ENCODE measurements at places on chromosomes 16 and 17.

DNA sequence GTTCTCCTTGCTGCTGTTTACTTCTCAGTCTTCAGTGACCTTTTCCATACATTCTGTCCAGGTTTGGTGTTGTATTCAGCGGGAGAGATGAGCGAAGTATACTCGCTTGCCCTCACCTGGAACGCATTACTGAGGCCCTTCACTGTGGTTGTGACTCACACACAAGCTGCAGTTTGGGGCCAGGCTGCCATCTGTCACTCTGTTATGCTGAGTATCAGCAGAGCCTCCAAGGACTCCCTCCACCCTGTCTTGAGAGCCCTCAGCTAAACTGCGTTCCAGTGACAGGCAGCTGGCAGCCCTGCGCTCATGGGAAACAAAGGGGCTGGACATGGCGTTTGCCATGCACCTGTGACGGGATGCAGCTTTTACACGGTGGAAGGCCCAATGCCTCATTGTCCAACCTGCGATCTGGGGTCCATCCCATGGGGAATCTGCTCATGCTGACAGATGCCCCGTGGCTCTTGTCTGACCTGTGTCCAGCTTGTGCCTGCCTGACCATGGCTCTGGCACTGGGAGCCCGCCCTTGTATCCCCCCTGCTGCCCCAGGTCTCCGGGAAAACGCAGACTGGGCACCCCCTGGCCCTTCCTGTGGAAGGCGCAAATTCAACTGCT is 6.5 kb upstream of the ZNF778 start:
- no peak for DNase-seq

GRCh38 chr16:17515421-17516210 is 44.9 kb upstream of the XYLT1 start:
- DNase-seq = no peak

- DNase-seq = no peak
Measured at GRCh38 chr17:66271512-66271911, 30.9 kb upstream of the PRKCA start.

DNA sequence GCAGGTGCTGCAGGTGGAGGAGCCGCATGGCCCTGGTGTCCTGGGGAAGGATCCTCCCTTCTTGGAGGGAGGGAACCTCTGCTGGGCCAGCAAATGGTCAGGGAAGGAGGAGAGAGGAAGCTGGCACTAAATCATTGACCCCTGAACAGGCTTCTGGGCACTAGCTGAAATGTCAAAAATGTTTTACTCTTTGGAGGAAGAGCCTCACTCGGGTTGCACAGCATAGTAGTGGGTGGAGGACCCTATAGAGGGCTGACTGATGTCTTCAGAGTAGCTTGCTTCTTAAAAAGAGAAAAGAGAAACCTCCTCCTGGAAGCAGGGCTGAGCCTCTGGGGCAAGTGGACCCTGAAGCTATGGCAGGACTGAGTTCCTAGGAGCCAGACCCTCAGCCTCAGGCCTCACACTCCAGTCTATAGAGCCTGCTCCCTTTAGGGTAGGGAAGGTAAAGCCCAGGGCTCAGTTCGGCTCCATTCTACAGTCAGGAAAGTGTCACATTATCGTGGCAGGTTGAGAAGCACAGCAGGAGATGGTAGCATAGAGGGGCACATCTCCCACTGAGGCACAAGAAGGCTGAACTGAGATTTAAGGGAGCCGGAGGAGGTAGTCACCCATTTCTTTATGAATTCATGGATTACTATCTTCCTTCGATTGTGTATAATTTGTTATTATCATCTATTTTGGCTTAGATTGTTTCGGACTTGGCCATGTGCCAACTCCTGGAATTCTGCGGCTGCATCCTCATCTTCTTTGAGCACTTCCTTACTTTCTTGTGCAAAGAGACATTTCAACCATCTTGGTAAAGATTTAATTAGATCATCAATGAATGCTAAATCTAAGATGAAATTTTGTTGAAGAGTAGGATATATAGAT is 7.3 kb upstream of the CUEDC1 start:
- DNase-seq = no peak

DNA sequence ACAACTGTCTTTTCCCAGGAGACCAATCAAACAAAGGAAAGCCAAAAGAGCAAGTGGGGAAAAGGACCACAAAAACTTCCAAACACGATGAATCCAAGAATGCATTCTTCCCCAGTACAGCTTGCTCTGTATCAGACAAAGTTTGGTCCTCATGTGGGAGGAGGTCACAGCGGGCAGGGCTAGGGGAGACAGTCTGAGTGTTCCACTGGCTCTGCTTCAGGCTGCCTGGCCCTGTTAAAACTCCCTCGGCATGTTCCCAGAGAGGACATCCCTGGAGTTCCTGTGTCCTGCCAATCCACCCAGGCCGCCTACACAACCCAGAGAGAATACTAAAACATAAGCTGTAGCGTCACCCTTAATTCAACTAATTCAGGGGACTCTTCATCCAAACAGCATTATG is 415.1 kb upstream of the DYNLRB2 start:
- DNase-seq = no peak

DNA sequence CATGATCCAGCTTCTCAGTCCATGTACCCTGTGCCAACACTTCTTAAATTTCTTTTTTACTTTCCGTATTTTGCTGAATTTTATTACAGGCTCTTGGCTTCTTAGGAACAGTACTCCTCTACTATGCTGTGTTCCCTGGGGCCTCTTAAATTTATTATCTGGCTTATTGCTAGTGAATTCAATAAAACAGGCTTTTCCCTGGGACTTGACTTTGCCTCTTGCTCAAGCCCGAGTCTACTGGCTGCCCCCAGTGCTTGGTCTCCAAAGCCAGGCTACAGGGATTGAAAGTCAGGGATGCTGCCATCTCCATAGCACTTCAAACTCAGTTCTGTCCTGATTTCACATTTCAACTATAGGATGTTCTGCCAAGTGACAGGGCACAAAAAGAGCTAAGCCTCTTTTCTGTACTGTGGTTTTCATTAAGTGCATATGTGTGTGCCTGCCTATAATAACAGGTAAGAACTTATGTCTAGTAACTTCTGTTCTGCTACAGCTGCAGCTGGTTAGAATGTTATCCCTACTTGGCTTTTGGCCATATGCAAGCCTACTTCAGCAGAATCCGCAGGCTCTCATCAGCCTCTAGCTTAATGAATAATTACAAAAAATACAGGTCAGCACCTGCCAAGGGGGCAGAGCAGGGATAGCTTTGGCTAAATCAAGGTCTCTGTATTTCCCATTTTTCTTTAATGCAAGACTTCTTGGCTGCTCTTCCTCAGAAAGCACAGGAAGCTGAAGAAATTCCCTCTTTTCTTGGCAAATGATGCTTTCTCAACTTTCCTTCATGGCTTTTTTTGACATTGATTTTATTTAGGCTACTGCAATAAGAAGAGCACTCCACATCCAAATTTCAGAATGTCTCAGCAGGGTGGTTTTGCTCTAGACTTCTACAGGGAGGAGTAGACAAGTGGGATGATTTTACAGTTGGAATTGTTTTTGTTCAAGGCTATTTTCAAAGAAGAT is 8.2 kb downstream of the FAM20A start:
- no peak for DNase-seq

DNA sequence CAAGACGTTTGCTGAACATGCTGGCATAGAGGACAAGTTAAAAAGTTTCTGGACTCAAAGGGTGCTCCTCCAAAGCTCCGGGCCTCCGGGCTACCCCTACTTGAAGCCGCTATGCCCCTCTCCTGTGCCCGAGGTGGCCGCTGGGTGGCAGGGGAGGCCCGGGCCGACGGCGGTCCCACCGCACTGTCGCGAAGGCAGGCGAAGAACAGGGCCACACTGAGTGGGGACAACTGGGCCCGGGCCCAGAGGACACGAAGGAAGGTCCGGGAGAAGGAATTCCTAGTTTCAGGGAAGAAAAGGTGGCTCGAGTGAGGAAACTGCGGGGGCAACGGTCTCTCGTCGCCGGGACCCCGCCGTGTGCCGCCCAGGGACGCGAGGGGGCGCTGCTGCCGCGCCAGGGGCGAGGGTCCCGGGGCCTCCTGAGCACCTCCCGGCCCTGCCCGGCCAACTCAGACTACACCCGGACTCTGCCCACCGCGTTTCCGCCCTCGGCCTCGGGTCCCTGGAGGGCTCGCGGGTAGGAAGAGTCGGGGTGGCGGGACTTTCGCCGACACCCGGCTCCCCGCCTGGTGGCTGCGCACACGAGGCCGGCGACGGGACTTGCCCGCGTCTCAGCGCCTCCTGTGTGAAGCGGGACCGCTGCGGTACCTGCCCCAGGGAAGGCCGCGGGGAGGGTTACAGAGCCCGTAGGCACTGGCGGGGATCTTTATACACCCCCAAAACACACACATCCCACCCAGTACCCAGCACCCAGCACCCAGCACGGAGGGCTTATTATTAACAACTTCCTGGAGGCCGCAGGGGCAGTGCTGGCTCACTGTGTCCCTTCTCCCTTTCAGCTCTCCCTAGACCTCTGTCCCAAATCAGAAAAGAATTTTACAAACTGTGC is 772 bp upstream of the CHCT1 start:
- DNase-seq = no peak

DNA sequence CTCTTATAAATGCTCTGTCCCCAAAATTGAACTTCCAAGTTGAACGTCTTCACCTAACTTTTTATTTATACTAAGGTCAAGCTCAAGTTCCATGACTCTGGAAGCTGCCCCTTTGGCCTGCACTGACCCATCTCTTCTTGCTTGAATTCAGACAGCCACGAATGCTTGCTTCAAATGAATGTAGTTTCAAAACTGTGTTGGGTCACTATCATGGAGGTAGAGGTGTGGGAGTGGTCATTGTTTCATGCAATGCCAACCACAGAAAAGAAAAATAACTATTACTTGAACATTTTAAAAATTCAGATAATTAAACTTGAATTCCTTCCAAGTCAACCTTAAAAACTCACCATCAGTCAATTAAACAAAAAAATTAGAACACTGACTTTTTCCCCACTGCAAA is 2.5 kb downstream of the ITFG1 start:
- DNase-seq = no peak

All from cortex of kidney (tissue), 1 donor.